ENCODE measurements at places on chromosomes 16 and 17.

DNA sequence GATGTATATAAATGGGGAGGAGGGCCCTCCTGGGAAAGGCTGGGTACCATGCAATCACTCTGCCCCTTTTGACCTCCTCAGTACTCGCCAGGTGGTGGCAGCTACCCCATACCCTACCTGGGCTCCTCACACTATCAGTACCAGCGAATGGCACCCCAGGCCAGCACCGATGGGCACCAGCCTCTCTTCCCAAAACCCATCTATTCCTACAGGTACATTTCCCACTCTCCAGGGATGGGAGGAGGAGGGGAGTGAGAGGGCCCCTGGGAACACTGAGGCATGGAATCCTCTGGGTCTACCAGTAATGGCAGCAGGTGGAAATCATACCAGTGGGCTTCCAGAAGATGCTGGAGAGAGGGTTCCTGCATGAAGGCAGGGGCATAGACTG, 22.9 kb downstream of the FOXN1 start:
- no peak for DNase-seq

- no peak for DNase-seq
These were observed 18.2 kb downstream of the MPP3 start for GRCh38 chr17:43814714-43815113.

- no peak for DNase-seq
These were observed 21.5 kb downstream of the GGA3 start for GRCh38 chr17:75239778-75240393.

GRCh38 chr17:44363613-44364159, at the start of gene FAM171A2:
Gene FAM171A2, minus strand, starts transcription at chr17:44363853. Its CDS starts 139 bp downstream, at chr17:44363714.
- no peak for DNase-seq

DNA sequence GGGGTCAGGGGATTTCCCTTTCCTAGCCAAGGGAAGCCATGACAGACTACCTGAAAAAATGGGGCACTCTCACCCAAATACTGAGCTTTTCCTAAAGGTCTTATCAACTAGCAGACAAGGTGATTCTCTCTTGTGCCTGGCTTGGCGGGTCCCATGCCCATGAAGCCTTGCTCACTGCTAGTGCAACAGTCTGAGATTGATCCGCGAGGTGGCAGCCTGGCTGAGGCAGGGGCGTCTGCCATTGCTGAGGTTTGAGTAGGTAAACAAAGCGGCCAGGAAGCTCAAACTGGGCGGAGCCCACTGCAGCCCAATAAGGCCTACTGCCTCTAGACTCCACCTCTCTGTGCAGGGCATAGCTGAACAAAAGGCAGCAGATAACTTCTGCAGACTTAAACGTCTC, 152.6 kb upstream of the PMFBP1 start:
- no peak for DNase-seq

All from activated CD8-positive, alpha-beta memory T cell treated with anti-CD3 and anti-CD28 coated beads for 48 hours (primary cell).